ENCODE measurements at places on chromosomes 2 and 18.

GRCh38 chr2:85462322-85462721 lies 43.8 kb downstream of the SH2D6 start:
- DNase-seq = no peak

GRCh38 chr2:160498137-160498536 lies 4.5 kb upstream of the RBMS1 start:
- no peak for DNase-seq

DNA sequence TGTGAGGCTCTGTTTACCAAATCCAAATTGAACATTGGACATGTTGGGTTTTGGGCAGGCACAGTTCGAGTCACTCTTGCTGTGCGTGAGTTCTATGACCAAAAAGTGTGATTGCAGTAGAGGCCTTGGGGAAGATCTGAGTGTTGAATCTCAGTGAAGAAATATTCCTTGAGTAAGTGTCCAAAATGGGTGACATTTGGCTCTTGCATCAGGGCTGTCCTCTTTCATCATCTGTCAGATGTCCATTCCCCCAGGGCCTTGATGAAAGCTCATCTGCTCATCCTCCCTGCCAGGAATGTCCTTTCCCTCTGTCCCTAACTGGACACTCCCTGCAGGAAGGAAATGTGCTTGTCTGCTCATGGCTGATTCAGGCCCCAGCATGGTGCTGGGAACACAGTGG lies 6.4 kb upstream of the SFTPB start:
- no peak for DNase-seq

- DNase-seq = no peak
Measured at GRCh38 chr2:1482253-1482675, 69.0 kb downstream of the TPO start.

GRCh38 chr18:22789600-22789999 lies 143.5 kb upstream of the RBBP8 start:
- DNase-seq = no peak
